ENCODE measurements at places on chromosomes 3 and 15. TPM values are rescaled to one million over a fixed set of nuclear protein-coding genes. Genes with fewer than 3 reads are reported as not detected.
A peak's percentile ranks its signal among the peaks of the same experiment; 100 is the strongest.

DNA sequence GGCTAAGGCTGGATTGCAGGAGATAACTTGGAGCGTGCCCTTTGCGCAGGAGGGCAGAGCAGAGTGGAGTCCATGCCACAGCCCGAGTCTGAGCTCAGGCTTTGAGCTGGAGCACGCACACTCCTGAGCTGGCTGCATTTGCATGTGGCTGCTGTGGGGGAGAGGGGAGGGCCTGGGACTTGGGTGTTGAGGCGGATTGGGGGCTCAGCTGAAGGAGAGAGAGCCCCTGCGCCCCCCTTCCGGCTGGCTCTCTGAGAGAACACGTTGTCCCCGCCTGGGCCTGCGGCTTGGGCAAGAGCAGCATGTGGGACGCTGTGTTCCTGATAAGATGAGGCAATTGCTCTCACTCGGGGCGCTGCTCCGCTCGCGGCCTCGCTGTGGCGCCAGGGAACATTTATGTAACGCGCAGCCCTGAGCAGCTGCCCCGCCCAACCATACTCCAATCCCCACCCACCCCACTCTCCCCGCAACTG is 39.1 kb downstream of the KLF13 start:
- peak; percentile 65 for DNase-seq

GRCh38 chr3:38397320-38397719 is 50.7 kb downstream of the XYLB start:
- DNase-seq = peak; percentile 29

DNA sequence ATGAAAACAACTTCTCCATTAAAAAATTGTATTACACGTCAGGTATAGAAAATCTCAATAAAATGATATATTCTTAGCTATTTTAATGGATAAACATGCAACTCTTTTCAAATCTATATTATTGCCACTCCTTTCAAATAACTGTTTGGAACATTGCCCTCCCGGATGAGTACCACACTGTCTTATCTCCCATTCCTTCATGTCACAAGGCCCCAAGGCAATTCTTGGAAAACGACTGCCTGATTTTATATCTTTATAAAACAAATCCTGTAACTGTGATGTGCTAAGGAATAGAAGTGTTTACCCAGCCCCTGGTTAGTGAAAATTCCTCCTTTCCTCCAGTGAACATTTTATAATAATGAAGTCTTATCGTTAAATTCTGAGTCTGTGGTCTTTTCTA is 6.2 kb upstream of the ZNF619 start:
- no peak for DNase-seq

DNA sequence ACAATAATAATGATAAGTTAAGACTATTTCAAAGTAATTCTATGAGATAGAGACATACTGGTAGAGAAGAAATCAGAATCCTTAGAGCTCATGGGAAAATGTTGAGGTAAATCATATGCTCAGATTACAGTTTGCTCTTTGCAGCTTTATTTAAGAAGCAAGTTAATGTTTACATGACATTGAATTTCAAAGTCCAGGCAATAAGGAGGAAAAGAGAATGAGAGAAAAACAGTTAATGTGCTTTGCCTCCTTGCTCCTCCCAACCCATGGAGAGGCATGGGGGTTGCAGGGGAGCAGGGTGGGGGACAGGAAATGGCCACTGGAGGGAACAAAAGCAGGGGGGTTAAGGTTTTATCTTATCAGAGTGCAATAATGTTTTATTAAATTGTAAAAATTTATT is 42.2 kb upstream of the ZBTB38 start:
- DNase-seq = no peak

DNA sequence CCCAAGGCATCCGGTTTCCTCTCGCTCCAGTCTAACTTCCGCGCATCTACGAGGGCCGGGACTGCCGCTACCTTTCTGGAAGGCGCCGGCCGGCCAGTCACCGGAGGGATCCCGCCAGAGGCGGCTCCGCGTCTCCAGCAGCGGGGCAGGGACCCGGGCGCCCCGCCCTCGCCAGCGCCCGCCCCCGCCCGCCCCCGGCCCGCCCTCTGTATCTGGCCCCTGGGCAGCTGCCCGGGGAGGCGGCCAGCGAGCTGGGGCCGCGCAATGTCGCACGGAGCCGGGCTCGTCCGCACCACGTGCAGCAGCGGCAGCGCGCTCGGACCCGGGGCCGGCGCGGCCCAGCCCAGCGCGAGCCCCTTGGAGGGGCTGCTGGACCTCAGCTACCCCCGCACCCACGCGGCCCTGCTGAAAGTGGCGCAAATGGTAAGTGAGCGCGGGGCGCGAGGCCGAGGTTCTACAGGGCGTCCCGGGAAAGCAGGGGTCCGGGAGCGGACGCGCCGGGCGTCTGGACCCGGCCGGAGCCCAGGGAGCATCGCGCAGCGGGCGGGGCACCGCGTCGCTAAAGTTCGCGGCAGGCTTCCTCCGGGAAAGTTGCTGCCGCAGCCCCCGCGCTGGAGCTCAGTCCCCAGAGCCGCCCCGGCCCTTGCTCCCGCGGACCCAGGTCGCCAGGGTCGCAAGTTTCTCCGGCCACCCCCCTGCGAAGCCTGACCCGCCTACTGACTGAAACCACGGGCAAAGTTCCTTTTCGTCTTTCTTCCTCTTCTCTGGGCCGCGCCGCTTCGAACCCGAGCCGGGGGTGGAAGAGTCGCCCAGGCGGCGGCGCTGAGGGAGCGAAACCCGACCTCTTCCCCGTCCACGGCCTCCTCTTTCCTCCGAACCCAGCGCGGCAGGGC is at the start of gene CMTM7:
Gene CMTM7, plus strand, starts transcription at position 211 of the 893 bp plus-strand sequence. Its CDS starts 54 bp downstream, at position 265.
- peak; percentile 49 for DNase-seq

GRCh38 chr3:18740631-18741583 is 315.8 kb upstream of the SATB1 start:
- no peak for DNase-seq

GRCh38 chr15:92653366-92653765 is 2.2 kb downstream of the FAM174B start:
- DNase-seq = no peak

DNA sequence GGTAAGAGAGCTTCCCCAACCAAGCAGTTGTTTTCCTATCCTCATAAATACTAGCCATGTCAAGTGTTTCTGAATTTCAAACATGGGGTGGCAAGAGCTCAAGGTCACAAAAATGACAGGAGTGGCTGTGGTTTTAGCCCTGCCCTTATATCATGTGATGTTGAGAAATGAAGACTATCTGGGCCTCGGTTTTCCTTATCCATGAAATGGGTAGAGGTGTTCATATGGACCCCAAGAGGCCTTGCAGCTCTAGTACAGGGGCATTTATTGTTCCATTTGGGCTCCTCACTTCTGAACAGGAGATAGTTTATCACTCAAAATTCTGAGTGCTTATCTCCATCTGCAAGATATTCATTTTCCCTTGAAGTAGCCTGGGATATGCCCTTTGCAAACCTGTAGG is 35.8 kb downstream of the LMCD1 start:
- DNase-seq = no peak

DNA sequence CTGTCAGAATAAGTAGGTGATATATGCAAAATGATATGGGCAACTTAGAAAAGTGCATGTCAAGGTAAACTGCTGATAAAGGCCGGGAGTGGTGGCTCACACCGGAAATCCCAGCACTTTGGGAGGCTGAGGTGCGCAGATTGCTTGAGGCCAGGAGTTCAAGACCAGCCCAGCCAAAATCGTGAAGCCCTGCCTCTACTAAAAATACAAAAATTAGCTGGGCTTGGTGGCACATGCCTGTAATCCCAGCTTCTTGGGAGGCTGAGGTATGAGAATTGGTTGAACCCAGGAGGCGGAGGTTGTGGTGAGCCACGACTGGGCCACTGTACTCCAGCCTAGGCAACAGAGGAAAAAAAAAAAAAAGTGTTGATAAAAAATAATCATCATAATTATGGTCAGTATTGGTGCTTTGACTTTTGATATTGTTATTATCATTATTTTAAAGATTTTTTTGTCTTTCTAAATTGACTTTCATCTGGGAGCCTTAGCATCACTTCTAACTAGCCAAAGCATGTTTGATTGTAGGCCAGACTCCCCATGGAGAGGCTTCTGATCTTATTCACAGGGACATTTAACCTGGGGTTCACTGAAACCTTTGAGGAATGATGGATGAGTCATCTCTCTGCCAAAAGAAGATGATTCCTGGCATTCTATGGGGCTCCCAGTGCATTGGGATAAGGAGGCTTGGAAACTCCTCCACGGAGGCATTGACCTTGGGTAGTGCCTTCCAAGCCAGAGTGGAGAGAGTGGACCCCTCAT is 5.6 kb downstream of the ZBTB38 start:
- DNase-seq = no peak

DNA sequence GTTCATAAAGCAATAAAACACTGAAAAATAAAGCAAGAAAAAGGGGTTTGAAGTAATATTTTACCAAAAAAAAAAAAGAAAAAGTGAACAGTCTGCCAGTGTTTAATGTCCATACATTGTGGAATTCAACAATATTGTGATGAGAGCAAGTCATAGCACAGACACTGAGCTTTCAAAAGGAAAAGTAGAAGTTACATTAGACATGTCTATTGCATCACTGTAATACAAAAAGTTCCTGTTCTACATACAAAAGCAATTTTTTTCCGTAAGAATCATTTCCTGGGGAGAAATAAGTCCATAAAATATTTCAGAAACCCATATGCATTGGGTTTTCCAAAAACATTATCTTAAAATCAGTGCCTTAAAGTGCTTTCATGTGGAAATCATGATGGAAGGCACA is 11.8 kb upstream of the HDC start:
- no peak for DNase-seq

GRCh38 chr3:64000453-64001055 is 22.7 kb downstream of the PSMD6 start:
- no peak for DNase-seq

DNA sequence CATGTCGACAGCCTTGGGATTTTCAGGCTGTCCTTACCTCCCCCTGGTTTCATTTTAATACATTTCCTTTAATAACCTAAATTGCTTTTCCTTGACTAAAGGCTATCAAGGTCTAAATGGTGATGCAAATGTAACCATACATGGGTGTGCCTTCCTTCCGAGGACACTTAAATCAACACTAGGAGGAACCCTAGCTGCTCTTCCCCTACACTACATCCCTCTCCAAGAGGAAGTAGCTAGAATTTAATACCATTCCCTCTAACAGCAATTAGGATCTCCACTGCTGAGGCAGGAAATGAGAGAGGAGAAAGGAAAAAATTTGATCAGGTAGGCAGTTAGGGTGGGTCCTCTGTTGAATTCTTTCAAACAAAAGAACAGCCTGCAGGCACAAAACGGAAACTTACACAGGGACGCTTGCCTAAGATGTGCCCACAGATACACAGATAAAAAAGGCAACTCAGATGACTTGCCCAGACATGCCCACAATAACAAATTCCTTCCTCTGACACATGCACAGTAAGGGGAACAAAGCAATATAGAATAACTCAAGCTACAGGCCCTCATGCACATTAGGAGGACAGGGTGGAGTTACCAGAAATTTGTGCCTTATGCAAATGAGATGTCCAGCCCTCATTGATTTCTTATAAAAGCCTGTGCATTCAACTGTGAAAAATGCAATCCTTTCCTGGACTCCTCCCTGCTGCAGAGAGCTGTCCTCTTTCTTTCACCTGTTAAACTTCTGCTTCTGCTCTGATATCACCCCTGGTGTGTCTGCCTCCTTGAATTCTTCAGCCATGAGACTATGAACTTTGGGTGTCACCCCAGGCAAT is 1024.4 kb upstream of the CADM2 start:
- DNase-seq = peak; percentile 100

- peak; percentile 86 for DNase-seq
Observed at GRCh38 chr3:46187876-46188275, 20.2 kb downstream of the CCR1 start.

DNA sequence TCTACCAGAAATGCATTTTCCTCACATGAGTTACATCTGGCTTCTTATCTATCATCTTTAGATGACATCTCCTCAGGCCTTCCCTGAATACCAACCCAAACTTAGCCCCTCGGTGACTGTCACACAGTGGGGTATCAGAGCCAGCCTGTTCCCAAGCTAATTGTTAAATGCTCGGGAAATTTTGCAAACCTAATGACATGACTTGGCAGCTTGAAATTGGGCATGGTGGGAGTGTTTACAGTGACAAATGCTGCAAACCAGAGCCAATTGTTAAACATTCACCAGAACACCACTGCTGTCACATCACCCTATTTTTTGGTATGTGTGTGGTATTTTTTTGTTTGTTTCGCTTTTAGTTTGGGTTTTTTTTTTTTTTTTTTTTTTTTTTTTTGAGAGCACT is 130.8 kb downstream of the HCN4 start:
- no peak for DNase-seq

- DNase-seq = no peak
Observed at GRCh38 chr3:25823314-25823713, 33.4 kb downstream of the OXSM start.

DNA sequence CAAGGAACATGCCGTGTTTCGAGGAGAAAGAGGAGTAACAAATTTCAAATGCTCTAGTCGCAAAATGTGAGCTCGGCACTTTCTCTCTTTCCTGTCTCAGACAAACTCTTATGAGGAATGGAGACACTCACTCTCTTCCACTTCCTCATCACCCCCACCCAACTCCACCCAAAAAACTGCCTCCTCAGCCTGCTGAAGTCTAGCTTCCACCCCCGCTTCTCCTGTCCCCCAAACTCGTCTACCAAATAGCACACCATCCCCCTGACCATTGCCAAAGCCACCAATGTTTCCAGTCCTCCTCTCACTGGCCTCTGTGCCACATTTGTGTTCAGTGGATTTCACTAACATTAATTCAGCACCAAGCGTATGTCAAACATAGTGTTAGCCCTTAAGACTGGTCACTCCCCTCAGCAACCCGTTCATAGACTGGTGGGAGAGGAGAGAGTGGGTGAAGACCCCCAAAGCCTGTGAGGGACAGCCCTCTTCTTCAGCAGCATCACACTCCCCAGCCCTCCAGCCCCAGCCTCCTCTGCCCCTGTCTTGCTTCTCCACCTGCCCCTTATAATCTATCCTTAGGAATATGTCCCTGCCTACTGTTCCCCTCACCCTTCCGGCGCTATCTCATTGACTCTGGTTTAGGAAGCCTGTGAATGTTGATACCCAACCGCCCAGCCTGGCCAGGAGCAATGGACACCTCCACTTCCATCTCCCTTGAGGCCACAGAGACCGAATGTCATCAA is 77.3 kb downstream of the FAM174B start:
- DNase-seq = no peak

DNA sequence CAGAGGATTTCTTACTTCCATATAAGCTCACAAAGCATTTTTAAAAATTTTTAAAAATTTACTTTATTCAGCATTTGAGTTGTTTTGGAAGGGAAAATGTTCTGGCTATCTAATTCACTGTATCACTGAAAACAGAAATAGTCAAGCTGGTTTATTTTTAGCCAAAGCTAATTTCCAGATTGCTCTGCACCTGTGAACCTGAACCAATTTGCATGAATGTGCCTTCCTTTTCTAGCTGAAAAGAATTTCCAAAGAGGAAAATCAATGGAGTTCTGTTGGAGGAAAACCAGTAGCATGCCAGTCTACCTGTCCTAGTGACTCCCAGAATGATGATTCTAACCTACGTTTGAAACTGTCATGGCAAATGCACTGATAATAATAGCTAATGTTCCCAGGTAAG is 134.2 kb upstream of the LIPC start:
- DNase-seq = no peak

Gene SLC28A2
- polyA plus RNA-seq = not detected

Gene FBN1
- 1.3 TPM for polyA plus RNA-seq

Gene RBPMS2
- polyA plus RNA-seq = not detected

Gene TRH
- polyA plus RNA-seq = not detected
